Non-pigmented ciliary epithelial cell (primary cell): ENCODE measurements at places on chromosomes 7 and 10.

- no peak for DNase-seq
Measured at GRCh38 chr7:8284606-8285005, 22.6 kb upstream of the ICA1 start.

- no peak for DNase-seq
Measured at GRCh38 chr7:106050746-106051117, 61.4 kb downstream of the SYPL1 start.

DNA sequence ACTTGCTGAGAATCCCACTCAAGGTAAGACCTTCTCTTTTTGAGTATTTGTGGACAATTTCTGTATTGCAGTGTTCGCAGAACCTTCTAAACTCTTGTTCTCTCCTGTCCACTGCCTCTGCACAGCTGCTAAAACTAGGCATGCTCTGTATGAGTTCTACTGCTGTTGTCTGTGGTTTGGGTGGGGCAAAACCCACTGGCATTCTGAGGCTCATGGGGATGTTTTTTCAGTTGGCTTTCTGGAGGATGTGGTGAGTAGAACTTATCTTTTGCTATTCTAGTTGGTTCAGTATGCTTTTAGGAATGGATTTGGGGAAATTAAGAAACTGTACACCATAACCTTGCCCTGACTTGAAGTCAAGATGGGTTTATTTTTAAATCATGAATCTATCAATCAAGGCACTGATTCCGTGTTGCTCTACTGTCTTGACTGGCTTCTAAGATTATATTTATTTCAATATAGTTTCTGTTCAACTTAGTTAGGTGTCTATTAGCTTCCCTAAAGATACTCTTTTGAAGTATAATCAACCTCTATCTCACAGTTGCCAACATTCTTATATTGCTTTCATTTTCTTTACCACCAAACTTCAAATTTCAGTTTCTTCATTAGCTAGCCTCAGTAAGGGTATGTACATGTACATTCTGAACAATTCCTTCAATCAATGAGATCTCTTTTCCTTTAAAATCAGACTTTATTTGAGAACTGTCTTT is 25.0 kb upstream of the C1GALT1 start:
- DNase-seq: peak; percentile 79

DNA sequence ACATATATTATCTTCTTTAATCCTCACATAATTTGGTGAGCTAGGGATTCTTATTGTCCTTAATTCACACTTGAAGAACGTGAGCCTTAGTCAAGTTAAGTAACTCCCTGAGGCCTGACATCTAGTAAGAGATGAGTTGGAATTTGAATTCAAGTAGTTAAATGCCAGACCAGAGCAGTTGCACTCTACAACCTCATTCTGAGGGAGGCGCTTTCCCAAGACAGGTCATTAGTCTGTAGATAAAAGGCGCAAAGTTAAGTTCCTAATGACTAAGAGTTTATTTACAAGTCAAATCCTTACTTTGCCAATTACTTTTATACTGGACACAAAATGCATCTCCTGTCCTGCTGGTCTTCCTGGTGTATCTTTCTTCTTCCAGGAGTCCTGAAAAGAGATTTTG is 3.6 kb upstream of the EXOC6 start:
- DNase-seq: no peak

GRCh38 chr7:123580406-123581161 is 21.0 kb upstream of the ASB15 start:
- DNase-seq: no peak
